ENCODE measurements at places on chromosomes 3 and 15. TPM values are rescaled to one million over a fixed set of nuclear protein-coding genes. Genes with fewer than 3 reads are reported as not detected.

SCN10A gene
- total RNA-seq = not detected

THRB gene
- total RNA-seq = 0.06 TPM

- no peak for DNase-seq
Measured at GRCh38 chr3:177807150-177807875, 610.0 kb upstream of the TBL1XR1 start.

GRCh38 chr15:89472785-89473256 lies 23.6 kb downstream of the RHCG start:
- no peak for DNase-seq

GRCh38 chr3:13801361-13802204 lies 78.3 kb downstream of the WNT7A start:
- no peak for DNase-seq
